Globus pallidus (tissue), 1 donor: ENCODE measurements at places on chromosomes 5 and 9.
A peak's percentile ranks its signal among the peaks of the same experiment; 100 is the strongest.

- no peak for DNase-seq
Observed at GRCh38 chr5:1561402-1561929, 37.7 kb upstream of the LPCAT1 start.

GRCh38 chr5:72785801-72786200 lies 30.7 kb upstream of the TNPO1 start:
- no peak for DNase-seq

DNA sequence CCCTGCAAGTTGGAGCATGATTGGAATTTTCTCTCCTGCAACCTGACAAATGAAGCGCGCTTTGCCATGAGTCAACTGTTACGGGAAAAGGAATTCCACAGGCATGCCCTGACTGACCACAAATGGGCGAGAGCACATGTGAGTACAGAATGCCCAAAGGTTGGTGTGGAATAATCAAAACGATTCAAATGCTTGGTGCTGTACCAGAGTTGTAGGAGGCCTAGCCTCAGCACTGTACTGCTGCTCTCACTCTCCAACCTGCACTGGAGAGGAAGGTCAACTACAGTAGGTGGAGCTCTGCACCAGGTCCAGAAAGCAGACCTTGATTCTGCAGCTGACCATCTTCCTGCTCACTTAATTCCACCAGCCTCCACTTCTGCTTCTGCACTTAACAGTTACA lies 406.9 kb upstream of the ACTBL2 start:
- no peak for DNase-seq

DNA sequence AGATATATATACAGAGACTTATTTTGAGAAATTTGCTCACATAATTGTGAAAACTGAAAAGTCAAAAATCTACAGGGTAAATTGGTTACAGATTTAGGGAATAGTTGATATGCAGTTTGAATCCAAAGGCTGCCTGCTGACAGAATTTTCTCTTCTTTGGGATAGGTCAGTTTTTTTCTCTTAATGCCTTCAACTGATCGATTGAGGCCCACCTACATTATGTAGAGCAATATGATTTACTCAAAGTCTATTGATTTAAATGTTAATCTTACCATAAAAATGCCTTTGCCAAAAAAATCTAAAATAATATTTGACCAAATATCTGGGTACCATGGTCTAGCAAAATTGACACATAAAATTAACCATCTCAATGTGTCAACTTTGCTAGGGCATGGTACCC lies 3.9 kb upstream of the GHR start:
- no peak for DNase-seq

- no peak for DNase-seq
Observed at GRCh38 chr5:31832966-31833365, 194.0 kb downstream of the PDZD2 start.

DNA sequence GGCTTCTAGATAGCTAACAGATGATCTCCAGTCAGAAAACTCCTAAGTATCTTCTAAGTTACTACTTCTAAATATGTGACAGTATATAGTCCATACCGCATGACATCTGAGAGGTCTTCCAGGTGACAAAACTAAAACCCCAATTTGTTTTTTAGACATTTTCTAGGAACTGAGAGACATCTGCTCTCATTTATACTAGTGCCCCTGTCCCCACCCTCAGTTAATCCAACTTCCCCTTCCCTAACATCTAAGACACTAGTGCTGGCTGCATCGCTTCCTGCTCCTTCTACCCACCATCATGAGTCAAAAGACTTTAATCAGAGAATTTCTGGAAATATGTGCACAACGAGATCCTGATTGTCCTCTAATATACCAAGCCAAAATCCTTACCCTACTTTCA lies 37.9 kb downstream of the FBXW11 start:
- no peak for DNase-seq

GRCh38 chr5:74643111-74643562 lies 2.6 kb upstream of the ENC1 start:
- no peak for DNase-seq

DNA sequence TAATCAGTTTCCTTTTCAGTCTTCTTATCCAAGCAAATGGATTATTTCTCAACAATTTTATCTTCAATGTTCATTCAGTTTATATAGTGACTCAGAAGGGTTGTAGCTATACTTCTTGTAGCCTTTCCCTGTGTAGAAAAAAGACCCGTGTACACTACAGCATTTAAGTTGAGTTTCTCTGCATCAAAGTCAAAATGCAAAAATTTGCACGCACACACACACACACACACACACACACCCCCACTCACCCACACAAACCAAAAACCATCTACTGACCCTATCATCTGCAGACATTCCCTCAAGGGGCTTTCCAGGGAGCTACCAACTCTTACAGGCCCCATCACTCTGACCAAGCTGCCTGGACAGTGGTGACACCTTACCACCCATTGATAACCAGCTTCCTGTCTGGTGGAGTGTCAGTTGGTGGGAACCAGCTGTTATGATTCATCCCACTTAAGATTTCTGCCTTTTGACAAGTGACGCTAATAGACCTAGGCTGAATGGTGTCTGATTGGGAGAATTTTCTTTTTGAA lies 12.2 kb upstream of the ELL2 start:
- no peak for DNase-seq

GRCh38 chr5:56501781-56502557 lies 268.8 kb upstream of the ANKRD55 start:
- DNase-seq, result no peak

- DNase-seq, result no peak
Observed at GRCh38 chr5:36713541-36713940, 107.1 kb downstream of the SLC1A3 start.

GRCh38 chr5:132689513-132689912 lies 15.7 kb downstream of the IL4 start:
- no peak for DNase-seq

DNA sequence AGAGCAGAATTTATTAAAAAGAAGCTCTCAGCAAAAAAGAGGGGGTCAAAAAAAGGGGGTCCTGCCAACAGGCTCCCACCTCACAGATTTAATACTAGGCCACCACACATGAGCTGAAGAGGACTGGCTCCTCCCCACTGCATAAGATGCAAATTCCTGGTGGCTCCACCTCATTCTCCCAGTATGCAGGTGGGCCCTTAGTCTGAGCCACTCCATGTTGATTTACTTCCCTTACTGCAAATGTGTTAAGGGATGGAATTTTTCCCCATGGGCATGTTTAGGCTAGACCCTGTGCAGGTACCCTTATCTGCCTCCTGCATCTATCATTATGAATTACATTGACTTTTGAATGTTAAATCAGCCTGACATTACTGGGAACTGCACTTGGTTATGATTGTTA lies 82.9 kb downstream of the ISOC1 start:
- no peak for DNase-seq

- no peak for DNase-seq
Observed at GRCh38 chr9:135166565-135166964, 79.1 kb downstream of the OLFM1 start.

DNA sequence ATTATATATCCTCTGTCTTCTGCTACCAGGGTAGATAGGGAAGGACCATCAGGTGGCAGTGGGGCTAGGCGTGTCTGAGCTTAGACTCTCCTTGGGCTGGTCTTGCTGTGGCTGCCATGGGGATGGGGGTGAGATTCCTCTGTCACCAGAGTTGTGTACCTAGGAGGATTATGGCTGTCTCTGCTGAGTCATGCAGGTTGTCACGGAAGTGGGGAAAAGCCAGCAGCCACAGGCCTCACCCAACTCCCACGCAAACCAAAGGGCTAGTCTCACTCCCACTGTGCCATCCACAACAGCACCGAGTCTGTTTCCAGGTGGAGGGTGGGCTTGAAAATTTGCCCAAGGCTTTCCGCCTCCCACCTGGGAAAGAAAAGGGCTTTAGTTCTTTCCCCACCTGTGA lies 476.1 kb downstream of the CYLC2 start:
- no peak for DNase-seq

DNA sequence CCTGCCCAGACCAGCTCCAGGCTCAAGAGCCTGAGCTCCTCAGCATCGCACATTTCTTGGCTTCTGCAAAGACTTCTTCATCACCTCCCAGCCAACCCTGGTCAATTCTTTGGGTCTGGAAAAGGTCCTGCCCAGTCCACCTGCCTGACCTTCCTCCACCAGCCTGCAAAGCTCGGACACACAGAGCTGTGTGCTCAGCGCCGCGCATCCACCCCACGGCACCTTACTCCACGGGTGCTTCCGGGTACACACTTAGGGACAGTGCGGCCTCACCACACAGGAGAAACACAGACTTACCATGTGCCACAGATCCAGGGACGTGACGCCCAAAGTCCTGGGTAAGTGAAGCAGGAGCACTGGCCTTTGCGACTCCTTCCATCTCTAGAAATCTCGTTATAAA lies 97.3 kb downstream of the KCNT1 start:
- DNase-seq, result no peak

DNA sequence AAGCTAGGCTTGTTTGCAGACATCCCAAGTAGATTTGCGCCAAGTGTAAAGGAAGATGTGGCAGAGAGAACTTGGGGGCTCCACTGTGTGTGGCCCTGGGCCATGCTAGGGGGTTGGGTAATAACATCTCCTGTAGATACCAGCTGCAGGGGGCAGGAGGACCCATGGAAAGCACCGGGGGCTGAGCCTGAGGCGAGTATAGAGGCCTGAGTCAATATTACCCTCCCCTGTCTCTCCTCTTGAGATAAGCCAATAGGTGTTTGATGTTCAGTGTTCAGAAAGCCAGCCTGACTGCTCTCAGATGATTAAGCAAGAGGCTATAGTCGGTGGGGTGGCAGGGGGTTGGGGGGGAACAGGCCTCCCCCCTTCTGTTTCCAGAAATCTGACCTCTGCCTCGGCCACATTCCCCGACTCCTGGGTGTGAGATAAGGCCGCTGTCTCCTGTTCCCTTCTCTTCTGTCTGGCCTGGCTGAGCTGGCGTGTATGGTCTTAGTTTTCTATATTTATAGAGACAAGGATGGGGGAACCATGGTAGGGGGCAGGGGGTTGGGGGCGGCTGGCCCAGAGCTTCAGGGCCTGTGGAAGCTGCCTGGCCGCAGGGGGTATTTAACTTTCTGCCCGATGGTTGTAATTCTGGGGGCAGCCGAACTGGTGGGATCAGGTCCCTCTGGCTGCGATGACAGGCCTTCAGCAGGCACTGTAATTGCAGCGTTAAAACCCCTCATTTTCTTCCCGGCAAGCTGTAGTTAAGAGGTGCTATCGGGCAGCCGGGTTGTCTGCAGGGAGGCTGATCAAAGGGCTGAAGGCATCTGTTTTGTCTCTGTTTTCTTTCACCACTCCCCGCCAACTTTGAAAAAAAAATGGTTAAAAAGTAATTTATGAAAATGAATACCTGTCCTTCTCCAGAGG lies 292.0 kb downstream of the NSG2 start:
- DNase-seq, result no peak

DNA sequence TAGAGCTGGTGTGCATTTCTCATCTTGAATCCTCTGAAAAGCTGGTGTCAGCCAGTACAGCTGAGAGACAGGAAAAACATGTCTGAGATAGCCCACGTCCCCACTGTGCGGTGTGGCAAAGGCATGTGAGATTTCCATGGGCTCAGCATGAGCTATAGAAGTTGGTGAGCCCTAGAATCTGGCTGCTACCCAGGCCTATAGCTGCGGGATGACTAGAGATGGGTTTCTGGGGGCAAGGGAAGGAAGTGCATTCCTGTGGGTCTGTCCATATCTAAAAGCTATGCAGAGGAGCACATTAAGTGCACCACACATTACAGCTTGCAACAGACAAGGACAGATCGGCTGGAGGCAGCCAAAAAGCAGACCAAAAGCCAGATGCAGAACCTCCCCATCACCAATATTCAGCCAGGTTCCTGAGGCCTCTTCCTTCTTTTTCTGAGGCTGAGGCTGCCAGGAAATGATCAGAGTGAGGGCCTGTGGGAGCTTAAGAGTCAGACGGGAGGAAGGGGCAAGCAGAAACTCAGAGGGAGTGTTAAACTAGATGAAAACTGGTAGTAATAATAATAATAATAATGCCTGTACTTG lies 55.8 kb upstream of the RANBP3L start:
- no peak for DNase-seq

- no peak for DNase-seq
Observed at GRCh38 chr9:698276-698675, 143.2 kb upstream of the DMRT1 start.

- DNase-seq, result peak; percentile 72
Observed at GRCh38 chr5:179795863-179796833, 2.4 kb downstream of the LTC4S start.

DNA sequence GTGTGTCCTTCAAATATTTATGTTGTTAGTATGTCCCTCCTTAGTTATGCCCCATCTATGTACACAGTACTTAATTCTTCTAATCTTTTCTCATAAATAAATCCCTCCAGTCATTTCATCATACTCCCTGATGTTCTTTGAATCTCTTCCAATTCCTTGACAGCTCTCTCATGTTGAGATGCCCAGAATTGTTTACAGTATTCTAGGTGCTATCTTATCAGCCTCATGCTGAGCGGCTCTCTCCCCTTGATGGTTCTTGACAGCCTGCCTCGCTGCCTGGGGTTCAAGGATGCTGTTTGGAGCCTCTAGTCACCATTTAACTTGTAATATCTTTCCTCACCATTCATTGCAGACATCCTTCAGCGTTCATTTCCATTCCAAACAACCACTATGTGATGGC lies 799.2 kb downstream of the BRINP1 start:
- DNase-seq, result no peak

DNA sequence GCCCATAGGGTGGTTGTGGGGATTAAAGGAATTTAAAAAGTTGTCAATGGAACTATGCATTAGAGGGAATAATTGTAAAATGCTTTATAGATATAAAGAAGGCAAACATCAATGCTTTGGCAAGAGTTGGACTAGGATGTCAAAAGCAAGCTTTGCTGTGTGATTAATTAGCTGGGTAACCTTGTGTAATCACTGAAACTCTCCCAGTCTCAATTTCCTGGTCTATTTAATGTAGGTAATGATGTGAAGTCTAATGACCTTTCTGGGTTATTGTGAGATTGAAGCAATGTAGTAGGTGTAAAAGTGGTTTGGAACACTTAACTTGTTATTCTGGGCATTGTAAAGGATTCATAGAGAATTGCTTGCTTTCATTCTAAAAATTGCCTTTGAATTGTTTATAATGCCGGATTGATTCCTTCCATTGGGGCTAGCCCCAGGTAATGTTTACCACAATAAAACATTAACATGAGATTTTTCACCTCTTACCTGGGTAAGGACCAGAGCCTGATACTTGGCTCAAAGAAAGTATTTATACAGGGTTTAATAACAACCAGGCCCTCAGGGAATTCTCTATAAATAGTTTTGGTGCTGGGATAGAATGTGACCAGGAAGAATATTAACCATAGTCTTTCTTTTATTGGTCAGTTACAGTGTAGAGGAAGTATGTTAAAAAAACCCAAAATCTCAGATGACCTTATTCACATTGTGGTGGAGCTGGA lies 30.0 kb upstream of the CLINT1 start:
- DNase-seq, result no peak

DNA sequence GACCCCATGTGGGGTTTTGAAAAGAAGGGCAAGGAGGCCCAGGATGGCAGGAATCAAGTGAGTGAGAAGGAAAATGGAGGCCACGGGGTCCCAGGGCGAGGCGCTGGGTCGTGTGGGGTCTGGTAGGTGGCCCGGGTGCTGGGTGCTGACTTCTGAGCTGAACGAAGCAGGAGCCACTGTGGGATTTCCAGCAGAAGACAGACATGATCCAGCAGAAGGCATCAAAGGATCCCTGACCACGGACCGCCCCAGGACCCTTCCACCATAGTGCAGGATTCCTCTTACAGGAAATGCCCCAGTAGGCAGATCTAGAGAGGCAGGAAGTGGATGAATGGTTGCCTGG lies 106.7 kb downstream of the ADAMTS2 start:
- no peak for DNase-seq
